ENCODE measurements at places on chromosomes 3 and 15.
A peak's percentile ranks its signal among the peaks of the same experiment; 100 is the strongest.

GRCh38 chr3:37968813-37969595 is 21.6 kb upstream of the VILL start:
- DNase-seq, result no peak

- DNase-seq, result no peak
These were observed 13.0 kb downstream of the MEF2A start for GRCh38 chr15:99578809-99579208.

GRCh38 chr15:65476903-65477302 is 40.6 kb downstream of the DPP8 start:
- DNase-seq, result peak; percentile 63

- no peak for DNase-seq
These were observed 27.6 kb downstream of the CERS3 start for GRCh38 chr15:100501117-100501516.

GRCh38 chr3:185439745-185440466 is 58.9 kb downstream of the TMEM41A start:
- DNase-seq, result no peak

DNA sequence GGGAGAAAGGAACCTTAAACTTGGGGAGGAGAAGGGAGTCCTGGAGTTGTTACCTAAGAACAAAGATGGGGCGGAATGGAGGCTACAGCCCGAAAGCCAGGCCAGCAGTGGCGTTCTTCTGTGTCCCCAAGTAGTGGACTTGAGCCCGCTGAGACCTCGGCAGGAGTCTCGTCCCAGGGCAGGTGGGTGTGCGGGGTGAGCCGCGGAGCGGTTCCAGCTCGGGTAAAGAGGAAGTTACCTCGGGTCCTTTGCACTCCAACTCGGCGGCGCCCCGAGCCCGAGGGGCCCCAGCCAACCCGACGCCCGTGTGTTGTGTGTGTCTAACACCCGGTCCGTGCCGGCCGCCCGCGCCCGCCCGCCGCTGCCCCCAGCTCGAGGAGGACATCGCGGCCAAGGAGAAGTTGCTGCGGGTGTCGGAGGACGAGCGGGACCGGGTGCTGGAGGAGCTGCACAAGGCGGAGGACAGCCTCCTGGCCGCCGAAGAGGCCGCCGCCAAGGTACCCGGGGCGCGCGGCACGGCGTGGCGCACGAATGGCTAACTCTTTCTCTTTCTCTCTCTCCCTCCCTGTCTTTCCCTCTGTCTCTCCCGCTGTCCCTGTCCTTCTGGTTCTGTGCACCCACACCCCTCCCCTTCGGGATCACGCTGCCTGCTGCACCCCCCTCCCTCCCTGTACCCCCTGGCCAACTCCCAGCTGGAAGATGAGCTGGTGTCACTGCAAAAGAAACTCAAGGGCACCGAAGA is 959 bp downstream of the TPM1 start:
- DNase-seq, result peak; percentile 36

- DNase-seq, result peak; percentile 66
These were observed 54.1 kb downstream of the LPP start for GRCh38 chr3:188207941-188208515.

DNA sequence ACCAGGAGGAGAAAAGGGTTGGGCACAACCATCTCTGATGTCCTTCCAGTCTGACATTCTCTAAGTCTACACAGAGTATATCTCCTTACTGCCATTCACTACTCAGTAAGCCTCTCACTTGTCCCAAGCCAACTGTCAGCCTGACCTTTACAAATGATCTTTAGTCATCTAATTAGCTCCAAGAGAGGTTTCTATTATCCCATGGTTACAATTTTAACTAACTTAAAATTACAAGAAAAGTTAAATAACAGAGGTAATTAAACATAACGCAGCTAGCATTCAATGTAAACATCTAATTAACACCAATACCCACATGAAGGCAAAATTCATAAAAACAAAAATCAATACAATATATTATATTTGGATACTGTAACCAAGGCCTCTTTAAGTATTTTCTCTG is 126.9 kb downstream of the LSAMP start:
- no peak for DNase-seq

DNA sequence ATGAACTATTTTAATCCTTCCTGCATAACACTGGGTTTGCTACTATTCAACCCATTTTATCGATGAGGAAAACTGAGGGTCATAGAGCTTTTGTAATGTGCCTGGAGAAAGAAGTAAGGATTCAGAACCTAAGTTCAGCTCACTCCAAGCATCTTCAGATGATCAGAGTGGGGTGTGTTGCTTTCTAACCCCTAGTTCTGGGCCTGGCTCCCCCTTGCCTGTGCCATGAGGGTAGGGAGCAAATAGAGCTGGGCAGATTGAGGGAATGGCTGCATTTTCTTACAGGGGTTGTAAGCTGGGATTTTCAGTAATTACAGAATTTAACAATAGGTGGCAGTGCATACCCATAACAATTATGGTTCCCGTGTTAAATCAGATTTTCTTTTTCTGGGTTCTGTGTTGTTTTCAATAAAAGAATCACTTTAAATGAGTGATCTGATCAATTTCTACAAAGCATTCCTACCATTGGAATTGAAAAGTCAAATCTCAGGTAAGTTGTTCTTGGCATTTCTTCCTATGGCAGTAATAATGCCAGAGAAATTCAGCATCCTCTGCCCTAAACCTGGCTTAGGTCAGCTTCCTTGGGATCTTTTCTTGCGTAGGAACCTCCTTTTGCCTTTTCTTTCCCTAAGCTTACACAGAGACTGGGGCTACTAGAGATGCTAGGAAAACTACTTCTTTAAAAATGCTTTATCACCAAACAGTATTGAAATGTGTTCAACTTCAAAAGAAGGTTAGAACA is 103.8 kb upstream of the IL12A start:
- DNase-seq, result peak; percentile 54

DNA sequence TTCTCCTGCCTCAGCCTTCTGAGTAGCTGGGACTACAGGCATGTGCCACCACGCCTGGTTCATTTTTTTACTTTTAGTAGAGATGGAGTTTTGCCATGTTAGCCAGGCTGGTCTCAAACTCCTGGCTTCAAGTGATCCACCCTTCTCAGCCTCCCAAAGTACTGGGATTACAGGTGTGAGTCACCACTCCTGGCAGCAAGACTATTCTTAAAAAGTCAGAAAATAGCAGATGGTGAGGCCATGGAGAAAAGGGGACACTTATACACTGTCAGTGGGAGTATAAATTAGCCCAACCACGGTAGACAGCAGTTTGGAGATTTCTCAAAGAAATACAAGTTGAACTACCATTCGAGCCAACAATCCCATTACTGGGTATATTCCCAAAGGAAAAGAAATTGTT is 603.3 kb upstream of the TBL1XR1 start:
- peak; percentile 47 for DNase-seq

DNA sequence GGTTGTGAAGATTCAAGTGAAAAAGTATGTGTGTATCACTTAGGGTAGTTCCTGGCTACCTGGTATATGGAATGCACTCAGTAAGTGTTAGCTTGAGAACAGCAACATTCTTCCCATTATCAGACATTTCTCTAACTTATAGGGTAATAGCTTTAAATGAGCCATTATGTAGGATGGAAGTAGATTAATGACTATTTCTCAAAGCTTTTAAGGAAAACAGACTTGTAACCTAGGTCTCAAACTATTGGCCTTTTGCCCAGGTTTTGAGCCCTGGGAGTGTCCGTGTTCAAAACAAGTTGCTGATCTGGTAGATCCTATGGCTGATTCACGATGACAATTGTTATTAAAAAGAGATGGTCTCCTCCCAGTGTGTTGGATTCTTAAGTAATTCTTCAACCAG is 129.1 kb upstream of the UMPS start:
- no peak for DNase-seq

DNA sequence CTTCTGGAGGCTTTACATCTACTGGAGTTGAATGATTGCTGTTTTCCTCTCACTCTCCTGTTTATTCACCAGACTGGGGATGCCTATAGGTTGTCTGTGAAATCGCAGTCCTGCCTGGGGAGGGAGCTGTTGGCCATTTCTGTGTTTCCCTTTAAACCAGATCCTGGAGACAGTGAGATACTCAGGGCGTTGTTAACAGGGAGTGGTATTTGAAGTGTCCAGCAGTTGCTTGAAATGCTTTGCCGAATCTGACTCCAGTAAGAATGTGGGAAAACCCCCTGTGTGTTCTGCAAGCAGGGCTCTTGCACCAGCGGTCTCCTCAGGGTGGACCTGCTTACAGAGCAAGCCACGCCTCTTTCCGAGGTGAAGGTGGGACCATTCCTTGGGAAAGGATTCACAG is 4.3 kb upstream of the LRRK1 start:
- DNase-seq, result no peak

DNA sequence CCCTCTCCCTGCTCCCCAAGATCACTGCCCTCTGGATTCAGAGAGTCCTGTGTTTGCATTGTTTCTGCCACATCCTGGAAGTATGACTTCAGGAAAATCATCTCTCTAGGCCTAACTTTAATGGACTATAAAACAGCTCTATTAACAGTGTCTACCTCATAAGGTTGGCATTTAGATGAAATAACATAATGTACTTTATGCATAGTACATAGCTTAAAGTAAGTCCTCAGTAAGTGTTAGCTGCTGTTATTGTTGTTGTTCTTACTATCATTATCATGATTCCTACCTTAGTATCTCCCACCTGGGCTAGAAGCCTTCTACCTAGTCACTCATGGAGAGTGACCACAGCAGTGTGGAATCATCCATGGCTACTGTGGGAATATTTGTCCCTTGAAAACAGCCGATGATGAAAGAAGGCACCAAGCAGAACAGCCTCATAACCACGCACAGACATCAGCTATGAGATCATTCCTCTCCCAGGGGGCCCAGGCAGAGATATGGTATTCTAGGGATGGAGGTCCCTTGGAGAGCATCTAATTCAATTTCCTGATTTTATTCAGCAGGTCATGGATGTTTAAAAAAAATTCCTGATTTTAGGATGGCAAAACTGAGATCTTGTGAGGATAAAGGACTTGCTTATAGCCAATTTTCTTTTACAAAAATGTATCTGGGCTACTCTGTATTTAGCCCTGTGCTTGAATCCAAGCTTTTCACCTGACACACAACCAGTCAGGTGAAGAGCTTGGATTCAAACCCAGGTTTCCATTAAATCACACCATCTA is 1.9 kb downstream of the FSD2 start:
- peak; percentile 63 for DNase-seq

DNA sequence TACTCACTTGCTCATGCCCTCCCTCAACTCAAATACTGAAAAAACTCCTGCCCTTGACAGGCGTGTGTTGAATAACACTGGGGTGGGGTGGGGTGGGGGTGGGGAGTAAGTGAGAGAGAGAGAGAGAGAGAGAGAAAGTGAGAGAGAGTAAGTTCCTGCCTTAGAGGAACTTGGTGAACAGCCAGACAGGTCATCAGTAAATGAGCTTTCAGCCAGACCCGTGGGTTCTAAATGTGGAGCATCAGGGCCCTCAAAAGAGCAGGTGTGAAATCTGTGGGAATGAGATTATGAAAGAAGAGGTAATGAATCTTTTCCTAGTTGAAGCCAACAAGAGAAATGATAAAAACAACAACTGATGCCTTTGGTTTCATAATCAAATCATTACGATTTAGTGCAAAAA is 134.4 kb upstream of the FAM3D start:
- DNase-seq, result no peak

DNA sequence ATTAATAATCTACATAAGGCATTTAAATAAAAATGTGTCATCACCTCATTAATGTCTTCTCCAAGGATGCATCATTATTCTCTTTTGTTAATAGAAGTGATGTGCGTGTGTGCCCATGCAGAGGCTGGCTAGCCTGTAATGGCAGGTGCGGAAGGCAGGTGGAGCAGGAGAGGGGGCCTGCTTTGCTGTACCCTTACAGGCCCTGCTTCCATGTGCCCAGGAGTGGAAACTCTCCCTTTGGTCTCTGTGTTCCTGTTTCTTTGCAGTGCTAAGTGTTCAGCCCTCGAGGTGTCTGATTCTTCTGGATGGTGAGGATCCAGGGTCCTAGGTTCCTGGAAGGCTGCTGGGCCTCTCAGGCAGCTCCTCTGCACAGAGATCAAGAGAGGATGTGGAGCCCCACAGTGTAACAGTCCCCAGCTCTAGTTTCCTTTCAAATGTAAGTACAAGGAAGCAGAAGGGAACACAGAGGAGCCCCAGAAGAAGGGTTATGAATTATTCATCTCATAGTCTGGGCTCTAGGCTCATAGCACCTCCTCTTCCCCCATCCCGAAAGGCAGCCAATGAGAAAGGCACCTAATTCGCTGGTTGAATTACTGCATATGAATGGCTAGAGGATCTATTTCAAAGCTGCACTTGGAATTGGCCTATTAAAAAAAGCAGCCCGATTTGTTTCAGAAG is 39.2 kb upstream of the AGBL1 start:
- DNase-seq, result no peak

- no peak for DNase-seq
These were observed 128.9 kb upstream of the BHLHE40 start for GRCh38 chr3:4850211-4850927.

- DNase-seq, result peak; percentile 35
These were observed 7.7 kb downstream of the HOMER2 start for GRCh38 chr15:82944821-82945220.

All from fibroblast of skin of scalp (primary cell).